ENCODE measurements at places on chromosomes 1 and 21. TPM values are rescaled to one million over a fixed set of nuclear protein-coding genes. Genes with fewer than 3 reads are reported as not detected.
A peak's percentile ranks its signal among the peaks of the same experiment; 100 is the strongest.

DNA sequence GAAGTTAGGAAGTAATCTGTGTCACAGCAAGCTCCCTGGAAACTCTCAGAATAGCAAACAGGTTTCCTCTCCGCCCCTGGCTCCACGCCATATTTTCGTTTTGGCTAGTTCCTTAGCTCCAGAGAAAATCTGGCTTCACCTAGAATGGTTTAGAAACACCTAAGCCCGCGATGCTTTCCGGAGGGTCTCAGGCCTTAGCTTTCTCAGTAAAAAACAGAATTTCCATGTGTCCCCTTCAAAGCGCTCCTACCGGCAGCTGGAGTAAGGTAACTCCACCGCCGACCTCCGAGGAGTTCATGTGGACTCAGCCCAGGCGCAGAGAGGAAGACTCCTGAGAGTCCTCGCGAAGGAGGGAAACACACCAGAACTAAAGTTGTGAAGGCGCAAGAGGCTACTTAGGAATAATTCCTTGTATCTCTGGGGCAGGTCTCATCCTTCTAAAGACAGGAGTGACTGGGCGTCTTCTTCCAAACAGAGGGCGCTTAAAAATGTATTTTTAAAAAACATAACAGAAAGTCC lies 406 bp downstream of the KIAA0040 start:
- peak; percentile 20 for ATAC-seq

TFF2 gene
- not detected for total RNA-seq

- ATAC-seq, result peak; percentile 75
Observed at GRCh38 chr1:966704-967300, 520 bp downstream of the PLEKHN1 start.

HJV gene
- total RNA-seq, result not detected

Measured in esophagus mucosa (tissue), 1 donor.